Thymus (tissue), 14 donors: ENCODE measurements at places on chromosomes 5 and 9. TPM values are rescaled to one million over a fixed set of nuclear protein-coding genes. Genes with fewer than 3 reads are reported as not detected.
A peak's percentile ranks its signal among the peaks of the same experiment; 100 is the strongest.

DNA sequence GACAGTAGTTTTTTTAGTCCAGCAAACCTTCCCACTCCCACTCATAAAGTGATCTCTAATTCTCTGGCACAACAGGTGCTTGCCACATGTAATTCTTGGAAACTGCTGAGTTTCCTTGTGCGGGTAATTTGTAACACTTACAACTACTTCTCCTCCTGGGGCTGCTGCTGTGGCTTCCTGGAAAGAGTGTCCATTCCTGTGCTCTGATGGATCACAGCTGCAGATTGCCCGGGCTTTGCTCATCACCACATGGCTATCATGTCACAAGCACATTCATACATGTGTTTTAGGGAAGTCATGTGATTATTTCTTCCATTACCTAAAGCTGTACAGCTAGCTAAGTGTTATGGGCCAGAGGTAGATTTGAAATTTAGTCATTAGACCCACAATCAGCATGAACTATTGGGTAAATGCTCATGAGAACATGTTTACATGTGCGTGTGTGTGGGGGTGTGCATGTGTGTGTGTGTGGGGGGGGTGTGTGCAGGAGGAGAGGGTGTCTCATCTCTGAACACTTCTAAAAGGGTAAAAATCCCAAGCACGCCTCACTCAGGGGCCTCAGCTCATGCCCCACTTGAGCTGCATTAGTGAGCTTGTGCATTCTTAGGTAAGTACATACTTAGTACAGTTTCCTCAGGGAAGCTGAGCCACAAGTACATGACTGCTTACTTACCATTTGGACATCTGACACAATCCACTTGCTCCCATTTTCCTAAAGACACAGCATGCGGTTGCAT is 118.1 kb upstream of the CCDC112 start:
- DNase-seq: no peak

DNA sequence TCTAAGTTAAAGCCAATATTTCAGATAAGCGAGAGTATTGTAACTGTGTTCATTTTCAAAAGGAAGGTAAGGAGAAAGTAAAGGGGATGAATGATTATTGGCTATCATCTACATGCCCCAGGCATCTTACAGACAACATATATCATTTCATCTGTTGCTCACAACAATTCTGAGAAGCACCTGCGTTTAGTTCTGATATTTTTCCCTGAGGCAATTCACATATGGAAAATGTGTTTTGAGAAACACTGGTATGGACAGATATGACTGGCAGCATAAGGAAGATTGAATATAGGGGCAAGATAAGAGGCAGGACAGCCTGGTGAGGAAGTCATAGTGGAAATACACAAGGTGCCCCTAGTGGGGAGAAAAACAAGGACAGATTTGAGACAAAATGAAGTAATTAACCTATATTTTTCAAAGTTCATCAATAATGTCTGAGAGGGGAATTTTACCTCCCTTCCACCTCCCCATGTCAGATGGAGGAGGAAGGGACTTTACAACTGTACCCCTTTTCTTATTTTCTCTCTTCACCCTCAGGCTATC is 87.7 kb upstream of the TRIM32 start:
- DNase-seq: no peak

DNA sequence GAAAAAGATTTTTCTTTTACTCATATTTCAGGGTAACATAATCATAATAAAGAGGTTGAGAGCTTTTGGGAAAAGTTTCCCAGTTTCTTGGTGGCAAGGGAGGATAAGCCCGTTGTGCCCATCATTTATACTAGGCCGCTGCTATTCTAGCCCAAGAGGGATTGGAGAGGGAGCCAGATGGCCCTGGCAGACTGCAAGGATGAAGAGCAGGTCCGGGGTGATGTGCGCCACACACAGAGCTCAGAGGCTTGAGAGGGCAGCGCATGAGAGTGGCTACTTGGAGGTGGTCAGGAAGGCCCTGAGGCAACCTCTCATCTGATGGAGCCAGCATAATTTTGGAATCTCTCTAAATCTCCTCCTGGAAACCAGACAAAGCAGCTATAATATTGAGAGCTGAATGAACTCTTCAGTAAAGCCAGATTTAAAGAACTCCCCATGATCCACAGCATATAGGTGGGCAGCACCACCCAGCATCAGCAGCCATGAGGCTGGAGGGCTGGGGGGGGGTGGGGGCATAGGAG is 110.1 kb downstream of the MED27 start:
- no peak for DNase-seq

GRCh38 chr9:69253057-69253456 is 72.0 kb upstream of the ENTREP1 start:
- no peak for DNase-seq

- DNase-seq: no peak
These were observed 64.7 kb upstream of the PTGER4 start for GRCh38 chr5:40614923-40615585.

DNA sequence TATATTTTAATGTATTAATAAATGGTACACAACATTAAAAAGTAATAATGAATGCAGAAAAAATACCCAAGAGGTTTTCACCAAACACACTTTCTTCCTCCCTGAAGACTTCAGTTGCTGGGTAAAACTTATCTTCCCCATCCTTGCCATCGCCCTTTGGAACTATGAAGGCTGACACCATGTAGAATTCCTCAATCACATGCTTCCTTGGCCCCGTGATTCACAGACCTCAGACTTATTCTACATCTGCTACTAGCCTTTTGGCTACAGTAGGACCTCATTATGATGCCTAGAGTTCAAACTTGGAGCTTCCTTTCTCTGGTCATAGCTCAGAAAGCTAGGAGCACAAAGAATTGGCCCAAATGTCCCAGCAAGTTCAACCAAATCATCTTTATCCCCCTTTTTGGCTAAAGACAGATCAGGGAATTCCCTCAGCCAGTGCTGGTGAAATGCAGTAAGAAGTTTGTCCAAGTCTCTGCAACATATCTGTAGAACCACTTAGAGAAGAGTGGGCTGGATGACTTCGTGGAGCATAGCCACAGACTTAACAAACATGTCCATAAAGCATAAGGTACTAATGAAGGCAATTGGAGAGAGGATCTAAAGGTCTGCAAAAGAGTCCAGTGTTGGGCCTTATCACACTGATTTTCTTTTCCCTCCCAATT is 253.5 kb downstream of the SEC61B start:
- DNase-seq: no peak

DNA sequence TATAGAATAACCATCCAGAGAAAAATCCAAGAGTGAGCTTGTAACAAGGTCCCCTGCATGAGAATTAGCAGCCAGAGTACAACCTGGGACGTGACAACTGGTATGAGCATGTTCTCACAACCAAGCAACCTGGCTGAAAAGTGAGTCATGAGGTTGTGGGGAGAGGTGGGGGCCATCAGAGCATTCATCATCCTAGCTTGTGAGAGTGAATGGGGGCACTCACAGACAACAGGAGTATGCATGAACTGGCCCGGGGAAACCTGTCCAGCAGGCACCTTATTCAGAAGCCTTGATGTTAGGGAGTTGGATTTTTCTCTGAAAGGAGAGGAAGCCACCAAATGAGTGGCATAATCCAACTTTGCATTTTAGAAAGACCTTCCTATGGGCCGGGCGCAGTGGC is 113.0 kb downstream of the FRMD3 start:
- no peak for DNase-seq

GRCh38 chr5:180690562-180690961 is 41.2 kb upstream of the FLT4 start:
- no peak for DNase-seq

DNA sequence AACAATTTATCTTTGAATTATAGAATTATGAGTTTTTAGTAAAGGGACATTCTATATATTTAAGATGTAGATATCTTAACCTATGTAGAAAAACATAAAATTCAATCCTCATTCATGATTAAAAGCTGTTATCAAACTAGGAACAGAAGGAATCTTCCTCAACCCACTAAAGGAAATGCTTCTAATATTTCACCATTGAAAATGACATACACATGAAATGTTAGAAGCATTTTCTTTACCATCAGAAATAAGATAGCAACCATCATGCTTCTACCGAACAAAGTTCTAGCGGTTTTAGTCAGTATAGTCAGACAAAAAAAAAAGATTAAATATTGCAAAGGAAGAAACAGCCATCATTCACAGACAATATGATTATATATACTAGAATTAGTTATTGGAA is 32.2 kb downstream of the SHOC1 start:
- no peak for DNase-seq

DNA sequence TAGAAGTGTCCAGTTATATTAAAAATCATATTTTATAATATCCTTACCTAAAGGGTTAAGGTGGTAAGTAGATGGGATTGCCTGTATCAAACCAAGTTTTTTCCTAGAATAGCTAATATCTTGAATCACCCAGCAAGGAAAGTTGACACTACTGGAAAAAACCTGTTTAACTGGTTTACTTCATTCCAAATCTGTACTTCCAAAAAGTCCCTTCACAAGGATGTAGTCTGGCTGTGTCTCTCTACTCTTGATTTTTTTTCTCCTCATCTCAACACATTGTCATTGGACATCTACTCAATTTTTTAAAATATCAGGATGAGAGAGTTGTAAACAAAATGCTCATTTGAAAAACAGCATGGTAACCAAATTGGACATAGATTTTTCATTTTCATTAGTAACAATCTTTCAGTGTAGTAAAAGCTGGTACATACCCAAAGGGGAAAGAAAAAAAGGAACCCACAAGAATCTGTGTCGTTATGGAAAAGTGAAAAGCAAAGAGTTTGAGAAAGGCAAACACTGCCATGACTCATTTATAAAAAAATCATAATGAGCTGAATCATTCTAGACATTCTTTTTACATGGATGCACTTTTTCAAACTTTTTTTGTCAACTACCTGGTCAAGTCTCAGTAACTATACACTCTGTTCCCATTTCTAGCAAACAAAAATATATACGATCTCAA is 173.5 kb downstream of the GLIS3 start:
- no peak for DNase-seq

DNA sequence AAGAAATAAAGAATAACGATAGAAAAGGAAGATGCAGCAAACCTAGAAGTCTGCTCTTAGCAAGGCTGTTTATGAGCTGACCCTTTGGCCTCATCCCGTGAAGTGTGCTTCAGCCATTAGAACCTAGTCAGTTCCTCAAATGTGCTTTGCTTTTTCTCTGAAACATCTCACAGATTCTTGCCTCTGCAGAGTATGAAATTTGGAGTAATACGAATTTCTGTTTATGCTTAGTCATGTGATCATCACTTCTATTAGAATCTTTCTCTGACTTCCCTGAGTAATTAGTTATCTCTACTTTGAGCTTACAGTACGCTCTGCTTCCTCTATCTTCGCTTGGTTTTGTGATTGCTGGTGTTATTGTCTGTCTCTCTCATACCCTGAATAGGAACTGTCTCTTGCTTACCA is 11.3 kb downstream of the CYSTM1 start:
- DNase-seq: no peak

- DNase-seq: no peak
These were observed 175.1 kb upstream of the OTULINL start for GRCh38 chr5:14406554-14406849.

GRCh38 chr5:34863946-34864345 is 25.0 kb downstream of the TTC23L start:
- DNase-seq: no peak

- DNase-seq: peak; percentile 37
These were observed 193.1 kb upstream of the PTGER4 start for GRCh38 chr5:40486437-40487275.

GRCh38 chr9:134816264-134816663 is 64.3 kb upstream of the FCN2 start:
- no peak for DNase-seq

GRCh38 chr5:19928562-19929421 is 59.2 kb downstream of the CDH18 start:
- DNase-seq: no peak

DNA sequence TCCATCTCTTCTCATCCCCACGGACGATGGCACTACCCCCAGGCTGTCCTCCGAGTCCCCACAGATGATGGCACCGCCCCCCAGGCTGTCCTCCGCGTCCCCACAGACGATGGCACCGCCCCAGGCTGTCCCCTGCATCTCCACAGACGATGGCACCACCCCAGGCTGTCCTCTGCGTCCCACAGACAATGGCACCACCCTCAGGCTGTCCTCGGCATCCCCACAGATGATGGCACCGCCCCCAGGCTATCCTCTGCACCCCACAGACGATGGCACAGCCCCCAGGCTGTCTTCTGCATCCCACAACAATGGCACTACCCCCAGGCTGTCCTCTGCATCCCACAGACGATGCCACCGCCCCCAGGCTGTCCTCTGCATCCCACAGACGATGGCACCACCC is 57.4 kb upstream of the PTCH1 start:
- no peak for DNase-seq

The FST gene
- total RNA-seq: 1.6 TPM

The OCLN gene
- 3.4 TPM for total RNA-seq

The PSMD5 gene
- 17.6 TPM for total RNA-seq

The GDA gene
- total RNA-seq: 0.76 TPM

The NR4A3 gene
- total RNA-seq: 2.4 TPM

The FCN2 gene
- 0.52 TPM for total RNA-seq

The GZMA gene
- total RNA-seq: 19.7 TPM

The SIMC1 gene
- total RNA-seq: 5.3 TPM
